NCI-H2171 treated with DMSO at 0.1 percent for 48 hours (cell line): ENCODE measurements at places on chromosomes 16 and 17.

DNA sequence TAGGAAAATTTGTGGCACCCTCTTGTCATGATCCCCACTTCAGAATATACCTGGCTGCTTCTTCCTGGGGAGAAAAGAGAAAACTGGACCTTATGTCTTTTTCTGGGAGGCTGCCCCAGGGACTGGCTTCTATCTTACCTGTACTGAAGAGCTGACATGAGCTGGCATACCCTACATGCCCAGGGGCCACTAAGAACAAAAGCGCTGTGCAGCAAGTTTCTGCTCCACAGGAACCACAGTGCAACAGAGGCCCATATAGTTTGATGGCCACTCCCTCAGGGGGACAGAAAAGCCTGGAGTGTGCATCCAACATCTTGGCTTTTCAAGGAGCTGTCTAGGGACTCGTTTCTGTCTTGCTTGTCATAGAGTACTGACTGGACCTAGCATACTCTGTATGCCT, 96.8 kb upstream of the NACA2 start:
- no peak for DNase-seq

DNA sequence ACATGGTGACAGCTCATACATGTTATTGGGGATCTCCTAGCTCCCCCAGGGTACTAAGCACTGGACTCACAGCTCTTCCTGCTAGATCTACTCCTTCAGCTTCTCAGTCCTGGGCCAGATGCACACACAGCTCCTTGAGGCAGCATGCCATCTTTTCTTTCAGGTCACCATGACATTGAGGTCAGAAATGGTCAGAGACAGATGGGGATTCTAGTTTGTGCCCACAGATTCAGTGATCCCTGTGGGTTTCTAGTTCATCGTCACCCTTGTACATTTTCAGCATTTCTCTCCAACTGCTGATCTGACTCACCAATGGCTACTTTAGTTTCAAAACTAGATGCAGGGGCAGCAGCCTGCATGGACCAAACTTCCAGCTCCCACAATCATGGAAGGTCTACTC, 560.7 kb upstream of the PSMD7 start:
- no peak for DNase-seq

DNA sequence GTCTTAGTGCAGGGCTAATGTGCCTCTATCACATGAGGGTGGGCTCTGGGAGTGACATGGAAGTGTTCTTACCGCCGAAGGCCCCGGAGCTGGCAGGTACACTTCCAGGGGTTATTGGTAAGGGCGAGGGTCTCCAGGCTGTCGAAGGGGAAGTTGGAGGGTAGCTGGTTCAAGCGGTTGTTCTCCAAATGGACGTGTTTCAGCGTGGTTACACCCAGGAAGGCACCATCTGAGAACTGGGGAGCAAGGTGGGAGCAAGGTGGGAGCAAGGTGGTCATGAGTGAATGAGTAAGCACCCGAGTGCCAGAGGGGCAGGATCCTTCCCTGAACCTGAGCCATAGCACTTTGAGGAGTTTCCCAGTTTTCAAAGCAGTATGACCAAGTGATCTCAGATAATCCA, 3.0 kb downstream of the CHAD start:
- peak; percentile 54 for DNase-seq

DNA sequence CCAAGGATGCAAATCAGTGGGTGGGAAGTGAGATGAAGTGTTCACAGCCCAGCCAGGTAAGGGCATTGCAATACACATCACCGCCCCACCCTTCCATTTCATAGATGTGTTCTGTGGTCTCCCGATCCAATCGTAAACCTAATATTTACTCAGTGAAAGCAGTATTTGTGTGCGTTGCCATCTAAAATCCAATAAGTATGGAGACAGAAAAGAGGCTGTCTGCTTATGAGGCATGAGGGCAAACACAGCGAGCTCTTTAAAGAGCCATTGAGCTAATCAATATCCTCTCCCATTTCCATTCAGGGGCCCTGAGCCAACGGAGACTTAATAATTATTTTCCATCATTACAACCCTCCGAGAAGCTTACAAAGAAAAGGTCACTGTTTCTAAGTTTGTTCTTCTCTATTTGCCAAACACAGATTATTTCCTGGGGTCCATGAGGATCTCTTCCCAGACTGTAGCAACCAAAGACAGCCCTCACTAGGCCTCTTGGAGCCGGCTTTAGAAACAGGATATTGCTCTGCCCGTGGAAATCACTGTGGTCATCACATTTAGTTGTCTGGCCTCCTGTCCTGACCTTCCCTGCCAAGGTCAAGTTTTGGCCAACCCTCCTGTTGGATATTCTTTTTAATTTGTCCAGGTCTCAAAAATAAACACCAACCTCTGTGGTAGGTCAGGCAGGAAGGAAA, 120.1 kb downstream of the SLC39A11 start:
- DNase-seq = no peak

DNA sequence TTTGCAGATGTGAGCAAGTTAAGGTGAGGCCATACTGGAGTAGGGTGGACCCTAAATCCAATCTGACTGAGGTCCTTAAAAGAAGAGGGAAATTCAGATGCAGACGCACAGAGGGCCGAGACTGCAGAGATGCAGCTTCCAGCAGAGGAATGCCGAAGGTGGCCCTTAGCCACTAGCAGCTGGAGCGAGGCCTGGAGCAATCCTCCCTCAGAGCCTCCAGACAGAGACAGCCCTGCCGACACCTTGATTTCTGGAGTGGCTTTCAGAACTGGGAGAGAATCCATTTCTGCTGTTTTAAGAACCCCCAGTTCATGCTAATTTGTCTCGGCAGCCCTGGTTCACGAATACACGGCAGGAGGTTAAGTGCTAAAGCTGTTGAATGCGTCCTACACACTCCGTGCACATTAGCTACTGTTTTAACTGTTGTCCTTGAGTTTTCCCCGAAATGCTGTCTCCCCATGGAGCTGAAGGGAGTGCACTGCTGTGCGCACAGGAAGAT, 135.5 kb downstream of the IRF8 start:
- DNase-seq = no peak

DNA sequence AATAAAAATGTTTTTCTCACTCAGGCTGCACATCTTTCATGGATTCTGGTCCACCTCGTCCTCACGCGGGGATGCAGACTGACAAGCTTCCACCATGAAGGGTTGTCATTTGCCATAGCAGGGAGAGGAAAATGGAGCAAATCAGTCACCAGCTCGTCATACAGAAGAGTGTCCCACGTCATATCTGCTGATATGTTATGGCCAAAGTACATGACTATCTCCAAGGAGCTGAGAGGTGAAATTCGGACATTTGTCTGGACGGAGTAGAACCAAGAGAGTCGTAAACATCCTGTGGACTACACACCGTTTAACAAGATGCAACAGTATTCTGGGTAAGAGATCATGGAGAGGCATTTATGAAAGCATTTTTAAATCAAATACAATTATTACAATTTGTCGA, 75.3 kb upstream of the MYOCD start:
- DNase-seq = no peak

DNA sequence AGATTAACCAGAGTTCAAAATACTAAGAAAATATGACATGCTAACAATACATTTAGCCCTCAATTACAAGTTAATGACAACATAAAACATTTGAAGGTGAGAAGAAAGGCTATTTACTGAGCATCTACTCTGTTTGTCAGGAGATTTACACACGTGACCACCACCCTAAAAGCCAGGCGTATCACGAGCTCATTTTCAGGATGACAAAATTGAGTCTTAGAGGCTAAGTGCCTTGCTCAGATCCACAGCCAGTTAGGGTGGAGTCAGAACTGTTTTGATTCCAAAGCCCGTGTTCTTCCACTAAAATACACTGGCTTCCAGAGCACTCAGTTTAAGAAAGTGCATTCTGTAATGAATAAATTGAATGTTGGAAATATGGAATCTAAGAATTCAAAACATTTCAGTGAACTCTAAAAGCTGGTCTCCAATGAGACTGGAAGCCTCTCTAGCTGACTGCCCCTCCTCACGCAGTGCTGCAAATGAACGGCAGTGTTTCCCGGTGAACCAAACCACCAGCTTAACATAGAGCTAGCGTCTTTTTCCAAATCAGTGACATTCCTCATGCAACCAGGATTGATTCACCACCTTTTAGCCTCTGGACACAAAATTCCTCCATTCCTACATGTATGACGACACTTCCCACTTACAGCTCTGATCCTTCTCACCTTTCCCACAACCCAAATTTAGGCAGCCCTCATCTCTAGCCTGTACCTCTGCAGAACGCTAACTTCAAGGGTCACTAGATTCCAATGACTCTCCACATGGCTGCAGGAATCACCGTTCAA, 5.9 kb downstream of the ZDHHC7 start:
- DNase-seq = no peak

GRCh38 chr17:57584050-57584551, 161.0 kb downstream of the CCDC182 start:
- DNase-seq = no peak

DNA sequence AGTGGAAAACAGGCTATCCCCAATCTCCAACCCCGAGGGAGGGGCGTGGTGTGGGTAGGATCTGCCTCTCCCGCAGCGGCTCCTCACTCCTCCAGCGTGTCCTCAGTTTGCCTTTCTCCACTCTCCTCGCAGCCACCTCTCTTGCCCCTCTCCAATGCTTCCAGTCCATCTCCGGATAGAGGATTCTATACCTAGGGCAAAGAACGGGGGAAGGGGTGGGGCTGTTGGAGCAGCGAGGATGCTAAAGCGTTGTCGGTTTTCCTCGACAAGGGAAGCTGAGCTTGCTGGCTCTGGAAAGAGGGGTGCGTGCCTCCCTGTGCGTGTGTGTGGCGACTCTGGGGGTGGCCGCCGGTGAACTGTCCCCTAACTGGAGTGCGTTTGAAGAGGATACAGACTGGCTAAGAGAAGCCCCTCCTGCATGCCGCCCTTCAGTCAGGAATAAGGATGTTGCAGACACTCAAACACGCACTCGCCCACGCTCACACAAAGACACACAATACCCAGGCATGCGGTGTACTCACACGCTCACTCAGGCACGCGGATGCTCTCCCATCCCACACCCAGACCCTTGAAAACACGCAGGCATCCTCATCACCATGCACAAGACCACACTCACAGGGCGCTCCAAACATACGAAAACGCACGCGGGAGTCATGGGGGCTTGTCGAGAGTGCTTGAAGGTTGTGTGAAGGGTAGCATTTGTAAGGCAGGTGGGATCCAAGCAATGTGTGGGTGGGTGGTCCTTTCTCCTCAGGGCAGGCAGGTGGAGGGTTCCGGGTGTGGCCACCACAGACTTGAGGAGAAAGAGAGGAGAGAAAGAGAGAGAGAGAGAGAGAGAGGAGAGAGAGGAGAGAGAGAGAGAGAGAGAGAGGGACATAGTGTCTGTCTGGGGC, 655 bp upstream of the GPR139 start:
- DNase-seq = no peak

GRCh38 chr17:45315648-45316433, 979 bp downstream of the MAP3K14 start:
- no peak for DNase-seq

DNA sequence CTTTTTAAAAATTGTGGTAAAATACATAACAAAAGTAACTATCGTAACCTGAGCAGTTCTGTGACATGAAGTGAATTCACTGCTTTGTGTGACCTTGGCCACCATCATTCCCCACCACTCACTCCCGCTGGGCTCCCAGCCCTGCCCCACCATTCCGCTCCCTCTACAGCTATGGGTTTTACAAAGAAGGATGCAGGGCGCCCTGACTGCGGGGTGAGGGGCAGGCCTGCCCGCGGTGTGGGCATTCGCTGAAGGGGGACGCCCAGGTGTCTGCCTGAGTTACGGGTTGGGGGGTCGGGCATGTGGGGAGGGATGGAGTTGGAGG, at the start of gene CEMP1:
TSS of gene CEMP1 (minus strand) at position 38 of the 325 bp plus-strand sequence. CDS start 335 bp downstream, outside the sequence.
- no peak for DNase-seq

- no peak for DNase-seq
These were observed 214.9 kb upstream of the MON1B start for GRCh38 chr16:76976101-76976500.

DNA sequence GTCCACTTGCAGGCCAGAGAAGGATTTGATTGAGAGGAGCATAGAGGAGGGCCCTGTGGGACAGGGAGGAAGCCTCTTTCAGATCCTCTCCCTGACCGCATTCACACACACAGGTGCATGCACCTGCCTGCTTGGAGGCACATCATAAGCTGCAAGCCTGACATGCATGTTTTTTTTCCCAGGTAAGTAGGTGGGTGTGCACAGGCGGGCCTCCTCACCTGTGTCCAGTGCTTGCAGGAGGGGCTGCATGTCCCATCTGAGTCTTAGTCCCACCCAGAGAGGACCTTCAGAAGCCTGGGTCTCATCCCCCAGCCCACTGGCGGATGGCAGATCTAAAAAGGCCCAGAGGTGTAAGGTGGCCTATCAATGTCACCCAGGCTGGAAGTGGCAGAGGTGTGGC, 130.8 kb downstream of the TMEM132E start:
- no peak for DNase-seq

- peak; percentile 97 for DNase-seq
These were observed 5.3 kb upstream of the WDR24 start for GRCh38 chr16:695355-696089.

- no peak for DNase-seq
These were observed 72.0 kb upstream of the MARCHF10 start for GRCh38 chr17:62880120-62880519.

- DNase-seq = no peak
These were observed 4.9 kb upstream of the GNG13 start for GRCh38 chr16:805474-805873.

GRCh38 chr17:12067485-12067884, 46.8 kb downstream of the MAP2K4 start:
- DNase-seq = no peak

GRCh38 chr16:81461766-81462165, 17.2 kb downstream of the CMIP start:
- DNase-seq = no peak

DNA sequence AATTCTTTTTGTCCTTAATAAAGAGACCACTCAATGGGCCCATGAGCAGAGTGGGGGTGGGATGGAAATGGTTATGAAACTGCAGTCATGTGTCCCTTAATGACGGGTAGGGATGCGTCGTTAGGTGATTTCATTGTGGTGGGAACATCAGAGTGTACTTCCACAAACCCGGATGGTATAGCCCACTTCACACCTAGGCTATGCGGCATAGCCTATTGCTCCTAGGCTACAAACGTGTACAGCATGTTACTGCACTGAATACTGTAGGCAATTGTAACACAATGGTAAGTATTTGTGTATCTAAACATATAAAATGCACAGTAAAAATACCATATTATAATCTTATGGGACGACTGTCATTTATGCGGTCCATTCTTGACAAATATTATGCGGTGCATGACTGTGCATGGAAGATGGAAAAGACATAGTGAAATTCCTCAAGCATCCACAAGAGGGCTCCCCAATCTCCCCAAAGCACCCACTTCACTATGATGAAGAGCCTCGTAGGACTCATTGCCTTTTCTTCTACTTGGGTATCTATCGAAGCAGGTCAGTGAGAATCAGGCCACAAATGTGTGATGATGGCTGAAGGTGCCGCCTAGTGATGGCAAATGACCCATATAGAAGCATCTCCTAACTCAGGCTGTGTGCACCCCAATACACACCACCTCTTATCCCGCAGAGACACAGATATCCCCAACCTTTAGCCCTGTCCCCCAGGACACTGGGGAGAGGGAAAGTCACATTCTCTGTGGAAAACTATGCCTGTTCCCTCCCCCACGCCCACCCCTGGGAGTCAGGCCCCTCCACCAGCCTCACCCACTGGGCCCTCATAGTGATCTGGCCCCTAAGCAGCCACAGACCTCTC, 43.5 kb downstream of the TBX21 start:
- peak; percentile 48 for DNase-seq

- no peak for DNase-seq
These were observed 12.3 kb downstream of the FLII start for GRCh38 chr17:18246109-18246725.

- DNase-seq = no peak
These were observed 5.8 kb downstream of the TRIM25 start for GRCh38 chr17:56908001-56908542.
